ENCODE measurements at places on chromosomes 16 and 17.

GRCh38 chr16:13852827-13853226 is 67.1 kb upstream of the ERCC4 start:
- no peak for DNase-seq

DNA sequence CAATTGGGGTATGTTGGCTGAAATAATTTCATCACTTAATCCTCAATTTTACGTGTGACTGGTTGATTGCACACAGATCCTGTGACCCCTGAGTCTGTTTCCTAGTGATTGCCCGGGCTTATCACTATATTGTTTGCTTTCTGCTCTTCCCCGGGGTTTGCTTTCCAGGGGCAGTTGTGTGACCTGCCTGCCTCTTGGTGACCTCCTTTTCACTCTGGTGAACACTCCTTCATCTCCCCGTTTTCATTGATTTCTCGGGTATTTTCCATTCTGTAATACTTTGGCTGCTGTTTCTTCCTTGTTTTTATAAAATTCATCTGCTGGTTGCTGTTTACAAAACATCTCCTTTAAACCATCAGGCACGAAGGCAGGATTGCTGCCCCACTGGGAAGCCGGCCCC is 36.0 kb downstream of the NTN1 start:
- no peak for DNase-seq

- DNase-seq, result no peak
These were observed 13.2 kb downstream of the TERF2IP start for GRCh38 chr16:75660726-75661302.

DNA sequence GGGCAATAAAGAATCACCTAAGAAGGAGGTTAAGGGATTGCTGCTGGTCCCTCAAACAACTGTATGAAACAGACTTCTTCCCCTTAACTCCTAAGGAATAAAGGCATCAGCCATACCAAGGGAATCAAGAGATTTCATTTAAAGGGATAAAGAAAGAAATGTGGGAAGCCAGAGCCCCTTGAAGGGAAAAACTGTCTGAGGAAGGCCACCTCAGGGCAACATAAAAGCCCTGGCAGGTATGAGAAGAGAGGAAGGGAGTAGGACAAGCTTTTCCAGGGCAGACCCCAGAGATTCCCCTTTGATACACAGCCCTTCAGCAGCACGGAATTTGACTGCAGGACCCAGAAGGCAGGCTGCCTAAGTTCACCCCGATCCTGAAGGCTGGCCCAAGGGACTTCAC is 43.5 kb downstream of the COG7 start:
- no peak for DNase-seq

GRCh38 chr16:89598199-89598598 is 15.2 kb upstream of the DPEP1 start:
- DNase-seq, result no peak

DNA sequence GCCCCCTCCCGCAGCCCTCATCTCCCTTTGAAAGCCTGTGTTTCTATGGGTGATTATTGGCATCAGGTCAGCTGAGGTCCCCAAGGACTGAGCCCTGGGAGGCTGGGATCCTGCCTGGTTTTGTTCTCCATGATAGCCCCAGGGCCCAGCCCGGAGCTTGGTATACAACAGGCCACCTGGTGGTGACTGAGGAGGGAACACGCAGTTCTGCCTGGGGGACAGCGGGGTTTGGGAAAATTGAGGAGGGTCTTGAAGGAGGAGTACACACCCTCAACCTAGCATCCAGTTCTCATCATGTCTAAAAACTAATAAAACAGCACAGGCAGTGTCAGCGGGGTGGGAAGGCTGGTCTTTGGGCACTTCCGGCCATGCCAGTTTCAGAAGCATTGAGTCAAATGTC is 335.1 kb downstream of the CPPED1 start:
- DNase-seq, result no peak

GRCh38 chr16:53166099-53166498 is 111.3 kb downstream of the CHD9 start:
- DNase-seq, result no peak

- no peak for DNase-seq
These were observed 91.3 kb downstream of the KATNIP start for GRCh38 chr16:27641260-27641659.

DNA sequence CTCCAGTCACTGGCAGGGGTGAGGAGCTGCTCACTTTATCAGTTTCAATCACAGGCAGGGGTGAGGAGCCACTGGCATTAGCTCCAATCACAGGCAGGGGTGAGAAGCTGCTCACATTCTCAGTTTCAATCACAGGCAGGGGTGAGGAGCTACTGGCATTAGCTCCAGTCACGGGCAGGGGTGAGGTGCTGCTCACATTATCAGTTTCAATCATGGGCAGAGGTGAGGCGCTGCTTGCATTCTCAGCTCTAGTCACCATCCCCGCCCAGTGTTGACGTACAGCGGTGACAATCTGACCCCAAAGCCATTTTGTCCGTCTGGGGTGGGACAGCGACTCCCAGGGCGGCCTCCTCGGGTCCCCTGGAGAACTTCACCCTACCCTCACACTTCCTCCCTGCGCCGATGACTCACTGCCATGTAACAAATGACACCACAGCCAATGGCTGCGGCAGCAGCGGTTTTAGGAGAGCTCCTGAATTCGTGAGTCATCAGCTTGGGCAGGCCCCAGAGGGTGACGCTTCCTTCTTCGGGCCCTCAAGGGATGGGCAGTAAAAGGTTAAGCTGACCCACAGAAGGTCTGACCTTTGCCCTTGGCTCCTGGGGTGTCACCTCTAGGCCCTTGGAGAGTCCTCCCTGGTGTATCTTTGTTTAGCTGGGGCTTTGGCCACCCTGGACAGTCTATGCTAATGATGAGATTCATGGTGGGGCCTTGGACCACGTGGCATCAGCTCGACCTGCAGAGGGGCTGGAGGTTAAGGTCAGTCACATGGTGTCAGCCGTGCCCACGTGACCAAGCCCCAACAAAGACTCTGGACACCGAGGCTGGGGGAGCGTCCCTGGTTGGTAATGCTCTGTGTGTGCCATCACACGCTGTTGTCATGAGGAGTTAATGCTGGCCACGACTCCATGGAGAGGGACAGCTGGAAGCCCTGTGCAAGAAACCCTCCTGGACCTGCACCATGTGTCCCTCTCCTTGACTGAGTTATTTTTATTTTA is 171.7 kb downstream of the C16orf95 start:
- no peak for DNase-seq

- no peak for DNase-seq
These were observed 122.9 kb downstream of the SDK2 start for GRCh38 chr17:73521376-73521775.
